ENCODE measurements at places on chromosomes 2 and 18.

- peak; percentile 41 for DNase-seq
Measured at GRCh38 chr2:217820091-217820819, 182.5 kb downstream of the TNS1 start.

GRCh38 chr18:78126536-78126935 is 853.1 kb upstream of the SALL3 start:
- DNase-seq = no peak

GRCh38 chr2:174835797-174836255 is 71.6 kb upstream of the CHRNA1 start:
- DNase-seq = peak; percentile 58

- DNase-seq = no peak
Measured at GRCh38 chr2:160224507-160224906, 24.4 kb upstream of the ITGB6 start.

DNA sequence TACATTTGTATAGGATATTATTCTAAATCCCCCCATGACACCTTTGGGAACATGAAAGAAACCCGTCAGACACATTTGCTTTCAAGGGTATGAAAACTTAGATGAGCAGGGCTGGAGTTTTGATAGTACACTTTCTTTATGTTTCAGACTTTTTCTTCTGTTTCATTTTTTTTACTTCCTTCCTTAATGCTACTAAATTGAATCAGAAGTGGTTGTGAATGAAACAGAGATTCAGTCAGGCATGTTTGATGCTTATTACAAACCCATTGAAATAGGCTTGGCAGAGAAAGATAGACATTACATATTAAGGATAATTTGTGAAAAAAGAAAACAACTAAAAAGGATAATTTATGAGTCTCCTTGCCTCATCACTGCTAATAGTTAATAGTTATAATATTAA is 26.8 kb downstream of the SLC30A6 start:
- no peak for DNase-seq

DNA sequence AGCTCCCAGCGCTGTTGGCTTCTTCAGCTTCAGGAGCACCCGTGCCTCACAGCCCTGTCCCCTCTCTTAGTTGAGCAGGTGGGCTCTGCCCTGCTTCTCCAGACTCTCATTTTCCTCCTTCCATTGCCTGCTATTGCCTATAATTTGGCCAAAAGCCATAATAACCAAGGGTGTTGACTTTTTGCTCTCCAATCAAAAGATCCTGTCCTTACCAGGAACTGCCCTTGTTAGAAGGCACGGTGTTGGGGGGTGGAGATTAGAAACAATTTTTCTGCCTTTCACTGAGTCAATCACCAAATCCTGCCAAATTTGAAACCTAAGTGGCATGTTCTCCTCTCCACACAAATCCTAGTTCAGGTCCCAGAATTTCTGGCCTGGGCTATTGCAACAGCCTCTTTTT is 16.7 kb upstream of the PDIA6 start:
- DNase-seq = no peak

DNA sequence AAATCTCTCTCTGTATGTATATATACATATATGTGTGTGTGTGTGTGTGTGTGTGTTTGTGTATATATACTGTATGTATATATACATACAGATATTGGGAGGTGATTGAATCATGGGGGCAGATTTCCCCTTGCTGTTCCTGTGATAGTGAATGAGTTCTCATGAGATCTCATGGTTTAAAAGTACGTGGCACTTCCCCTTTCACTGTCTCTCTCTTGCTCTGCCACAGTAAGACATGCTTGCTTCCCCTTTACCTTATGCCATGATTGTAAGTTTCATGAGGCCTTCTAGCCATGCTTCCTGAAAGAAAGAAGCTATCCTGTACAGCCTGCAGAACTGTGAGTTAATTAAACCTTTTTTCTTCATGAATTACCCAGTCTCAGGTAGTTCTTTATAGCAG is 18.8 kb upstream of the CCDC195 start:
- no peak for DNase-seq

GRCh38 chr18:10041180-10041579 is 127.4 kb downstream of the VAPA start:
- DNase-seq = no peak

- DNase-seq = no peak
Measured at GRCh38 chr2:124112966-124113365, 87.9 kb downstream of the CNTNAP5 start.

GRCh38 chr2:15945909-15946705 is 5.8 kb downstream of the MYCN start:
- no peak for DNase-seq

DNA sequence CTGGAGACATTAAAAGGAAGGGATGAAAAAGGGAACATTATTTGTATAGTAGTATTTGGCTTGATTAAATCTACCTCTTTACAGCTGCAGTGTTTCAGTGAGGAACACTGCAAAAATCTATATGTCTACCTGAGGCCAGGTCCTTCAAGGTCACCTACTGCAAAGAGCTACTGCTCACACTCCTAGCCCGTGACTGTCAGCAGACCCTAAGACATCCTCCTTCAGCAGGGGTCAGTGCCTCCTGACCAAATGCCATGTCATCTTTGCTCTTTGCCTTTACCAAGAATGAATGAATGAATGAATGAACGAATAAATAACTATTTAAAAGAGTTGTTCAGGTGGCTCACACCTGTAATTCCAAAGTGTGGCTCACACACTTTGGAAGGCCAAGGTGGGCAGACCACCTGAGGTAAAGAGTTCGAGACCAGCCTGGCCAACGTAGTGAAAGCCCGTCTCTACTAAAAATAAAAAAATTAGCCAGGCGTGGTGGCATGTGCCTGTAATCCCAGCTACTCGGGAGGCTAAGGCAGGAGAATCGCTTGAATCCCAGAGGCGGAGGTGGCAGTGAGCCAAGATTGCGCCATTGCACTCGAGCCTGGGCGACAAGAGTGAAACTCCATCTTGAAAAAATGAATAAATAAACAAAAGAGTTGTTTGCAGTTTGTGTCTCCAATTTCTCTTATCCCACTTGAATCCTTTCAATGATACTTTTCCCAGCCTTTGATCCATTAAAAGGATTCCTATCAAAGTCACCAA is 84.3 kb upstream of the GRB14 start:
- DNase-seq = no peak

GRCh38 chr2:106011380-106011779 is 182.7 kb downstream of the UXS1 start:
- DNase-seq = no peak

GRCh38 chr2:99067871-99068625 is 73.5 kb upstream of the C2orf15 start:
- DNase-seq = peak; percentile 45

- DNase-seq = peak; percentile 90
Measured at GRCh38 chr18:74597662-74598349, at the start of gene ZNF407. Gene ZNF407, plus strand, starts transcription at chr18:74597870. Its CDS starts 33,150 bp downstream, at chr18:74631020.

GRCh38 chr18:34884436-34884835 is 156.8 kb upstream of the MAPRE2 start:
- DNase-seq = no peak

GRCh38 chr2:11031876-11032275 is 120.1 kb downstream of the KCNF1 start:
- DNase-seq = peak; percentile 34

- DNase-seq = no peak
Measured at GRCh38 chr2:55014962-55015939, 35.0 kb downstream of the RTN4 start.

DNA sequence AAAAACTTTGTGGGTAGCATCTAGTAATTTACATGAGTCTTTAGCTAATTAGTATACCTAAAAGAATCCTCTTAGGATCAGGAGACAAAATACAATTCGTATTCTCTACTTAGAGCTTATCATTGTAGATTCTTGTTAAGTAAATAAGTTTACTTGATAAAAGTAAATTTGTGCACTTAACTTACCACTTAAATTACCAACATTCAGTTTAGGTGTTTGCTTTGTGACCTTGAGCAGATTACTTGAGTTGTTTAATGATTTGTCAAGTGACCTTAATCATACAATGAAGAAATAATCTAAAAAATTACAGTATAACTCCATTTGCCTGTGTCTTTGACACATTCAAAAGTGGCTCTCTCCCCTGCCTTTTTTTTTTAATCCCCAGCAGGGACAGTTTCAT is 67.2 kb upstream of the UBXN4 start:
- no peak for DNase-seq

DNA sequence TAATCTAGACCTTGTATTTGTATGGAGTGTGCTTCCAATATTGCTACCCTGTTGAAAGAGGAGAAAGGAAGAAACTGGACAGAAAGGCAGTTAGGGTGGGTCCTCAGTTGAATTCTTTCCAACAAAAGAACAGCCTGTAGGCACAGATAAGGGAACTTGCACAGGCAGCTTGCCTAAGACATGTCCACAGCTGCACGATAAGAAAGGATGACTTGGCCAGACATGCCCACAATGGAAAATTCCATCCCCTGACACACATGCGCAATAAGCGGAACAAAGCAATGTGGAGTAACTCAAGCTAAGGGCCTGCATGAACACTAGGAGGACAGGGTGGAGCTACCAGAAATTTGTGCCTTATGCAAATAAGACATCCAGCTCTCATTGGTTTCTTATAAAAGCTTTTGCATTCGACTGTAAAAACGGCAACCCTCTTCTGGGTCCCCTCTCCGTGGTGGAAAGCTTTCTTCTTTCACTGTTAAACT is 1084.7 kb upstream of the NXPH2 start:
- DNase-seq = no peak

DNA sequence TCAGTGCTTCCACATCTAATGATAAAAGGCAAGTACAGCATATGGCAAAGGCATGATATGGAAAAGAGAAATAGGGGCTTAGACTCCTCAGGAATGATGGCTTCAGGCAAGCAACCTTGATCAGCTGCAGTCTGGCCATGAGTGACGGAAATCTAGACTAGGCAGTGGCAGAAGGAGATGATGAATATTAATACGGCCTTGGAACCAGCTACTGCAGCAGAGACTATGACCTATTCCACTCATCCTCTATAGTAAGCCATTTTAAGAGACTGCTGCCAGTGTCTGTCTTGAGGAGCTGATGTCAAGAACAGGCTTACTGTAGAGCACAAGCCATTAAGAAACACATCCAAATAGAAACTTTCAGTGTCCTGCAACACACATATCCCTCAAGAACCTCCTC is 23.7 kb downstream of the ASXL2 start:
- no peak for DNase-seq

- no peak for DNase-seq
Measured at GRCh38 chr2:56709181-56709580, 525.4 kb downstream of the CCDC85A start.

DNA sequence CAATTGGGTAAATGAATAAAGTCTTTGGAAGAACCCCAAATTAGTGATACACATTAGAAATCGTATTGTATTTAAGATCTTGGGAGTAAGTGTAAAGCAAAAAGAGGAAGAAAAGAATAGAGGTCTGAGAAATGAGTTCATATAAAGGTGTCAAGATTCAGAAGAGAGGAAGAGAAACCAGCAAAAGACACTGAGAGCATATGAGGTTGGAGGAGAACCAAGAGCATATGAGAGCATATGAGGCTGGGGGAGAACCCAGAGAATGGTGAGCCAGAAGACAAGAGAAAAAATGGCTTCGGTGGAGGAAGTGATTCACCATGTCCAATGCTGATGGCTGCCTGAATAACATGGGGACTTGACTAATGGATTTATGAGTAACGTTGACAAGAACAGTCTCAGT is 620.1 kb upstream of the GCFC2 start:
- no peak for DNase-seq

DNA sequence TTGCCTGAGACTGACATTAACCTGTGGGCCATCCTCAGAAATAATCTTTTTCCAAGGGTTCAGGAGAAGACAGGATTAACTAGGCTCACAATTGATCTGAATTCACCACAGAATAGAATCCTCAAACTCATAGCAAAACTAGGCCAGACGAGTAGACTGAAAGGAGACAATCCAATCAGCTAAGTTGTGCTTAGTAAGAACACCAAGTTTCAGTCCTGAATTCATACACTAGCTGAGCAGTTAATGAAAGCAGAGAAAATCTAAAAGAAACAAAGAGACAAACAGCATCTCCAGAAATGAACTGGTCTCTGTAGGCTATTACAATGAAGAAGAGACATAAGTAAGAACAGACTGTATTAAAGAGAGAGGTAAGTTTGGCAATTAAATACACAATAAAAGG is 89.5 kb downstream of the GORASP2 start:
- DNase-seq = no peak

DNA sequence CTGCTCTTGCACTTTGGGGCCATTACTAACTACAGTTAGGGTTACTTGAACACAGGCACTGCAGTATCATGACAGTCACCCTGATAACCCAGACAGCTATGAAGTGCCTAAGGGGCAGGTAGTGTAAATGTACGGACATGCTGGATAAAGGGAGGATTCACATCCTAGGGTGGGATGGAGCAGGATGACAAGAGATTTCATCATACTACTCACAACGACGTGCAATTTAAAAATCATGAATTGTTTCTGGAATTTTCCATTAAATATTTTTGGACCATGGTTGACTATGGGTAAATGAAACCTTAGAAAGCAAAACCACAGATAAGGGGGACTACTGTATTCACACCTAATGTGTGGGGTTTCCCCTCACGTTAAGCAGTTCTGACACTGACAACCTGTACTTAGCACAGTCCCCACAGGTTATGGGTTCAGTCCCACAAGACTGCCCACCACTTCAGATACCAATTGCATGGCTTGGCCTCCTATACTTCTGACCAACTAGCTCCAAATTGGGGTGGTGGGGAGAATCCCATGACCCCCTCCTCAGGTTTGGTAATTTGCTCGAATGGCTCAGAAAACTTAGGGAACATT is 75.8 kb downstream of the NAT8 start:
- DNase-seq = no peak

- DNase-seq = peak; percentile 50
Measured at GRCh38 chr2:46490521-46491141, 11.3 kb downstream of the TMEM247 start.

DNA sequence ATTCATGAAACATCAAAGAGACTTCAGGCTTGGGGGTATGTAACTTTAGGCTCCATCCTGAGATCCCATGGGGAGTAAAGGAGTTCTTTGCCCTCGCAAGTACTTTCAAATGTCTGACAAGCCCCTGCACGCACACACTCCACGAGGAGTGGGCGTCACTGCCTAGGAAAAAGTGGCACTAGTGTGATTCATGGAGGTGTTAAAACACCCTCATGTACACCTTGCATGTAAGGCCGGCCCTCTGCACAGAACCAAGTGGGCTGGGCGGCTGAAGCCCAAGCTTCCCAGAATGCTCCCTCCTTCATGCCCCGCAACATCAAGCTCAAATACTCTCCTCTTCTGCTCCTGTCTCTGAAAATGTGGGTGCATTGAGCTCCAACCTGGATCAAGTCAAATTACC is 7.8 kb downstream of the HS1BP3 start:
- DNase-seq = no peak
